ENCODE measurements at places on chromosomes 1 and 21.

- no peak for DNase-seq
These were observed 237.7 kb upstream of the C1orf174 start for GRCh38 chr1:4137621-4138415.

DNA sequence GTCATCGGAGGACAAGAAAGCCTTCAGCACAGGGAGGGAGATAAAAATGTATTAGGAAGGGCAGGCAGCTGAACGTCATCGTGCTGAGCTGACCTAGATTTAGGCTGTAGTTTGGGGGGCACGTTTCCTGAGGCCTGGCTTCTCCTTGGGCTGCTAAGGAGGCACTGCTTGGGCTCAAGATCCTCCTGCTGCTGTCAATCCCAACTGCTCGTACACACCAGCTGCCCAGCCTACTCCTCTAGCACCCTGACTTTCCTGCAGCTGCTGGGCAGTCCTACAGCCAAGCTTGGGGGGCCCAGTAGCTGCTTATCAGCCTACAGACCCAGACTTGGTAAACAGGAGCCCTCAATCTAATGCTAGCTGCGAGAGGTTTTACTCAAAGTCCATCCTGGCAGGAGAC, 6.2 kb downstream of the TMEM35B start:
- no peak for DNase-seq

DNA sequence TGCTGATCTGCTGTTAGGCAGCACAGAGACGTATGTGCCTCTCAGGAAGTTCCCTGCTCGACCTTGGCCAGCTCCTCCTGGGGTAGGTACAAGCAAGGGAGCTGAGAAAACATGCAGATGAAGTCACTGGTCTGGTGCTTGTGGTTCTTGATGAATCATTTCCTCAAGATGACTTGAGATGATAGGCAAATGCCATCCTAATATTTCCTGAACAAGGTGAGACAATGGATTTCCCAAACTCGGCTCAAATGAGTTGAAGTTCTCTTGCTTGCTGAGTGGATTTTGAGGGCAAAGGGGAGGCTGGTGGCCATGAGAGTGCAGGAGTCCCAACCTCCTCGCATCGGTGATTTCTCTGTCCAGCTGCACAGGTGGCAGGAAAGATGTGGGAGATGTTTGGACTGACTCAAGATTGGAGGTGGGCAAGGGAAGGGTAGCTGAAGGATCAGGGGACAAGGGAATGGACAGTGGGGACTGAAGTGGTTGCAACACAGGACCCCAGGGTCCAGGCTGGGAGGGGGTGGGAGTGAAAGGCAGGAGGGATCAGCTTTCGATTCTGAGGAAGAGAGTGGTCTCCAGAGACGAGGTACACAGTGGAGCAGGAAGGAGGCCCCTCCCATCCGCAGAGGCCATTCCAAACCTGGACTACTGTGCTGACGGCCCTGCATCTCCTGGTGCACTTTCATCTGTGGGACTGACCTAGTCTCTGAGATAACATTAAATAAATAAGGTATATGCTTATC, 63.9 kb downstream of the CAPN2 start:
- peak; percentile 71 for DNase-seq

- DNase-seq: peak; percentile 21
These were observed 335.7 kb upstream of the NCAM2 start for GRCh38 chr21:20662514-20662913.

- peak; percentile 83 for DNase-seq
These were observed 66.8 kb downstream of the TTC3 start for GRCh38 chr21:37139902-37140301.

- DNase-seq: no peak
These were observed 21.5 kb upstream of the NHLH2 start for GRCh38 chr1:115862403-115862802.

- no peak for DNase-seq
These were observed 83.1 kb upstream of the SOD1 start for GRCh38 chr21:31576428-31576827.

GRCh38 chr1:151537112-151537511, 3.0 kb upstream of the TUFT1 start:
- peak; percentile 98 for DNase-seq

- DNase-seq: no peak
These were observed 47.7 kb downstream of the TTC13 start for GRCh38 chr1:230930986-230931385.

GRCh38 chr1:43432171-43432860, 21.4 kb downstream of the HYI start:
- no peak for DNase-seq

Data from fibroblast of skin of abdomen (primary cell).